RCC 7860 (cell line): ENCODE measurements at places on chromosomes 6 and 20.

DNA sequence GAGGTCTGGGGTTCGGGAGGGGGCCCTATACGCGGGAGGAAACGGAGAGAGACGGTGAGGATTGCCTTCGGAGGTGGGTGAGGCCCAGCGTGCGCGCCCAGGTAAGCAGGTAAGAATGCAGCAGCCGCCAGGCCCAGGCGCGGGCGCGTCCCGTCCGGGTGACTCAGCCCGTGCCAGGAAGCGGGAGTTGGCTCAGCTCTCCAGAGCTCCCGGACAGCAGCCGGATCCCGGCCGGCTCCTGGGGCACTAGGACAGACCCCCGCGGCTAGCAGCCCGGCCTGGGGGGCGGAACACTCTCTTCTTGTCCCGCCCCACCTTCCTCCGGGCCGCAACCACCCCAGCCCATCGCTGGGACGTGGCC, 1.5 kb upstream of the MDFI start:
- DNase-seq = no peak

DNA sequence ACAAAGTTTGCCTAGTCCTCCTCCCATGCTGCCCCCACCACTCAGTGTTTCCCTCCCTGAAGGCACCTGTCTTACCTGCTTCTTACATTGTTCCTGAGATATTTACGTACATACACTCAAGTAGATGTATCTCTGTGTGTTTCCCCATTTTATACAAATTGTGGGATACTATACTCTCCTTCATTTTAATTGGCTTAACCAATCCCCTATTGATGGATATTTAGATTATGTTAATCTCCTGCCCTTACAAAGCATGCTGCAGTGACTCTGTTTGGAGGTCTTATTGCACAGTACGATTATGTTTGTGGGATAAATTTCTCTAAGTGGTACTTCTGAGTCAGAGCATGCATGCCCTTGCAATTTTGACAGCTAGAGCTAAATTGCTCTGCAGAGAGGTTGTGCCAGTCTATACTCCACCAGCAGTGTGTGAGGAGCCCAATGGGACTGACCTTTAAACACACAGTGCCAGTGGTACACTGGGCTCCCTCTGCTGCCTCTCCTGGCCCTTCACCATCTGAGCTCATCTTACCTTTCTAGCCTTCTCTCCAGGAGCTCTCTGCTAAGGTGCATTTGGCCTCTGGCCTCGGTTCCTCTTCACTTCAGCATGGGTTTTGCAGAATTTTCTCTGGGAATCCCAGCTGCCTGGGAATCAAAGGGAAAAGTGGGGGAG, 57.4 kb downstream of the LYRM2 start:
- DNase-seq = no peak

- no peak for DNase-seq
Measured at GRCh38 chr6:34527751-34528670, 28.1 kb downstream of the SPDEF start.

GRCh38 chr20:62120990-62121775, 1.1 kb upstream of the LSM14B start:
- DNase-seq = peak; percentile 24

DNA sequence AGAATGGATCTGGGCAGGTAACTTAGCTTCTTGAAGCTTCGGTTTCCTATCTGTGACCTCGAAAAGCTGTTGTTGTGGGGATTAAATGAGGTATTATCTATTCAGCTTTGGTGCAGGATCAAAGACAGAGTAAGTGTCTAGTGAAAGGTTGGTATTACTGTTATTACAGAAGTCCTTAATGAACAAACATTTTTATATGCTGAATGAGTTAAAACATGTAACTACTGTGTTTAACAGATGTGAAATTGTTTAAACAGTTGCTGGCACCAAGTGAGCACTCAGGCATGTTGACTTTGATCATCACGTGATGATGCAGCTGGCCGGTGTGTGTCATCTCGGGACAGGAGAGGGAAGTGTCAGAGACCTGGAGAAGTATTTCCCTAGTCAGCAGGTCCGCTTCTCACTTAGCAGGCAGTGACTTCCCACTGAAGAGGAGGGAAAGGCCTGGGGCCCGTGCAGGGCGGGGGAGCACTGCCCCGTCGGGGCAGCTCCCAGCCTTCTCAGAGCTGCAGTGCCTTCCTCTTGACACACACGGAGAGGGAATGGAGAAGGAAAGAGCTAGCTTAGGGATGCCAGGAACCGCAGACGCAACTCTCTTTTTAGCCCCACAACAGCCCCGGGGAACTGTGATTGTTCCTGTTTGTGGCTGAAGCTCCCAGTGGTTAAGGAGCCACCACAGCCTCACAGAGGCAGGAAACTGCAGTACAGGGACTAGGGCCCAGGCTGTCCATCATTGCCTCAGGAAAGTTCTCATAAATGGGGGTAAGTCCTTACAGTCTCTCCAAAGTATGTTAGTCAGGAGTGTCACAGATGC, 18.0 kb downstream of the TUBB2A start:
- peak; percentile 26 for DNase-seq

GRCh38 chr6:39204646-39205244, 24.5 kb downstream of the KCNK5 start:
- no peak for DNase-seq

DNA sequence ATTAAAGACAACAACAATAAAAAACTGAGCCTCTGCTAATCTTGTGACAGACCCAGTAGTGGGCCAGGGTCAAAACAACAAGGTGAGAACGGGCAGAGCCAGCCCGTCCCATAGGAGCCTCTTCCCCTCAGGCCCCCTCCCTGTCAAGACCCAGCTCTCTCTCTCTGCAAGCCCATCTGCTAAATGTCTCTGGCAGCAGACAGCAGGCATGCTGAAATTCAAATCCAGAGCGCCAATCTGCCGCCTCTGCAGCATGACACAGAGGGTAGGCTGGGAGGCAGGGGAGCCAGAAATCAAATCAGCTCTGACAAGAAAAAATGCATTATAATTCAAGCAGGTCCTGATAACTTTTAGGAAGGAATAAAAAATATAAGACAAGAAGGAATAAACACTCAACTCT, 26.3 kb downstream of the METTL24 start:
- DNase-seq = no peak

DNA sequence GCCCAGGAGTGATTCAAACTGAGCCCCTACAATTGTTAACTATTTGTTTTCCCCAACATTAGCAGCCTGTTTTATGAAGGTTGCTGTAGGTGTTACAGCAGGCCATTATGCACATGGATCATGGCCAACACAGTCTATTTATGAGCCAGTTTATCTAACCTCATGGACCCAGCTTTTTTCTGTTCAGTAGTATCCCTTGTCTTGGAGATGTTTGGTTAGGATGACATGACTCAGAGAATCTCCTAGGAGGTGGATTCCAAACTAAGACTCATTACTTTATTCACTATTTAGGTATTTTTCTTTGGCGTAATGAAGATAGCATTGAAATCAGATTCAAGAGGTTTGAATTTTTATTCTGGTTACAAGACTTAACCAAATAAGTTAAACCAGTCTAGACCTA, 62.8 kb upstream of the TFB1M start:
- peak; percentile 82 for DNase-seq

- no peak for DNase-seq
Measured at GRCh38 chr20:20808016-20808415, 95.6 kb upstream of the RALGAPA2 start.

DNA sequence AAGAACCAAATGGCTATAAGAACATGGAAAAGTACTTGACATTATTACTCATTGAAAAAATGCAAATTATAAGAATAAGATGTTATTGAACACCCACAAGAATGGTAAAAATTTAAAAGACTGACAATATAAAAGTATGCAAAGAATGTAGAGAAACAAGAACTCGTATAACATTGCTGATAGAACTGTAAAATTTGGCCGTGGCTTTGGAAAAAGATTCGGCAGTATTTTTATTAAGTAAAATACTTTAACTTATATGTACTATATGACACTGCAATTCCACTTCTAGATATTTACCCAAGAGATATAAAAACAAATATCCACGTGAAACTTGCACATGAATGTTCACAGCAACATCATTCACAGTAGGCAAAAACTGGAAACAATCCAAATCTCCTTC, 239.2 kb downstream of the TPBG start:
- no peak for DNase-seq
